Right ventricle myocardium superior (tissue), 1 donor: ENCODE measurements at places on chromosomes 12 and 14. TPM values are rescaled to one million over a fixed set of nuclear protein-coding genes. Genes with fewer than 3 reads are reported as not detected.

DNA sequence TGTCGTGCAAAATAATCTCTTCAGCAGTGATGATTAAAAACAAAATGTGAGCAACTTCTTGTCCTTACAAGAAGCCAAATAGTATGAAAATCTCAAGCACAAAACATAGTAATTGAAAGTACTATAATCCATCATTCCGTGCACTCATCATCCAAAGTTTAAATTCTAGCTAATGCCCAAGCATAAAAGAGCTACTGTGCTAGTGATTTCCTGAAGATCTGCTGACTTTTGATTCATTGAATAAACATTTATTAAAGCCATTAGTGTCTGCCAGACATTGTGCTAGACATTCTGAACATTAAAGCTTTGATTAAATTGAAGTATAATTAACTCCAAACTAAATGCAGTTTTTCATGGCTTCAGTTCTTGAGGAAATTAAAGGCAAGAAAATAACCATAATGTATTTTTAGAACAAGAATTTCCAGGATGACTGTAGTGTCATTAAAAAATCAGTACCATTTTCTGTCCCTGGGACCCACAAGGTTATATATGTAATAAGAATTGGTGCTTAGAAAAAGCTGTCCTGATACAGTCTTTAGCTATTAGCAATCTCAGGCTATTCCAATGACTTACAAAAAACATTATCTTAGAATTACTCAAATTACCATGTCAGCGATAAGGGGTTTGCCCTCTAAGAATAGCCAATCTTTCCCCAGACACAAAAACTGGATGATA lies 71.7 kb downstream of the CMAS start:
- DNase-seq, result no peak

Gene SERPINA5
- total RNA-seq, result 2.7 TPM

DNA sequence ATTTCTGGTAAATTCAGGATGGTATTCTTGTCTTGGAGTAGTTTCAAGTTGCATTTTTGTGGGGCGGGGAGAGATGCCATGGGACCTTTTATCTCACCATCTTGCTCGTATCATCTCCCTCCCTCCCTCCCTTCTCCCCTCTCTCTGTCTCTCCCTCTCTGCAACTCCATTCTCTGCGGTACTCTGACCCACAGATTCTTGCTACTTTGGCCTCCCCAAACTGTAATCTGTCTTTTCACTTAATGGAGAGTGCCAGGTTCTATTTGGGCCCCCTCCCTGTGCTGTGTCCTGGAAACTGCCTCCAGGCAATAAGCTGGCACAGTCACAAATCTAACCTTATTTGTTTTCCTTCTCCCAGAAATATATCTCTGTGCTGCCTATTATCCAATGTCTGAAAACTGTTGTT lies 175.2 kb downstream of the PAWR start:
- DNase-seq, result no peak

Gene NKX2-1
- not detected for total RNA-seq

DNA sequence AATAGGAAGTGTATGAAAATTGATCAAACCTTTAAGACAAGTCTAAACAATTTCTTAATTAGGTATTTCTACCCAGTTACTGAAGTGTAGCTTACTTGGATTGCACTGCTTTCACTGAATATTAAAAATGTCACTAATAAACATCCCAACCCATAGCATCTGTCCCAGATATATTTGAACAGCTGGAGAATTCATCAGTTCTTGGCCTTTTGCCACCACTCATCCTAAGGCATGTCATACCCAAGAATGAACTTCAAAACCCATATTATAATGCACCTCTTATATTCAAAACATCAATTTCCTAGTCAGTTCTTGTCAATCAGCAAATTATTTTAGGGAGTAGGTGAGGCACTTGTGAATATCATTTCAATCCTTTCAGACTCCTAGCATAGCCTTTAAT lies 392.3 kb downstream of the PAWR start:
- no peak for DNase-seq

Gene ADCY6
- 52.1 TPM for total RNA-seq

GRCh38 chr12:124630791-124631313 lies 63.4 kb upstream of the NCOR2 start:
- no peak for DNase-seq

Gene RASAL1
- not detected for total RNA-seq

Gene SLC8A3
- total RNA-seq, result 0.16 TPM

DNA sequence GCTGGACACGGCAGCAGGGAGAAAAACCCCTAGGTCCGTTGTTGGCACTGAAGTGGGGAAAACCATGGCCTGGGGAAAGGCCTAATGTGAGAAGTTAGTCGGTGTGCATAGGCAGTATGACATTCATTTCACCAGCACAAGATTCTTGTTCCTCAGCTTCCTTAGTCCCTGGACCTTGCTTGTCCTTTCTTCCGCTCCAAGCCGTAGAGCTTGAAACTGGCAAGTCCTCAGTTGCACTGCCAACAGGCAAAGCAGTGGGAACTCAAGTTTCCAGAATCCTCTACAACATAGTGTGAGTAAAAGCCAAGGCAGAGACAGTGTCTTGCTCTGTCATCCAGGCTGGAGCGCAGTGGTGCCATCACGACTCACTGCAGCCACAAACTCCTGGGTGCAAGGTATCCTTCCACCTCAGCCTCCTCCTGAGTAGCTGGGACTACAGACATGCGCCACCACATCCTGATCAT lies 138.5 kb upstream of the AMIGO2 start:
- DNase-seq, result no peak

GRCh38 chr12:49733219-49734017 lies 7.9 kb upstream of the TMBIM6 start:
- no peak for DNase-seq

Gene CIROP
- total RNA-seq, result not detected
